ENCODE measurements at places on chromosomes 12 and 14. TPM values are rescaled to one million over a fixed set of nuclear protein-coding genes. Genes with fewer than 3 reads are reported as not detected.

- DNase-seq: no peak
Measured at GRCh38 chr14:29648045-29648444, 279.6 kb downstream of the PRKD1 start.

- DNase-seq: no peak
Measured at GRCh38 chr14:45699471-45699870, 446.5 kb upstream of the MIS18BP1 start.

The ZNF891 gene
- 1.1 TPM for total RNA-seq

- DNase-seq: no peak
Measured at GRCh38 chr14:45373877-45374276, 120.9 kb upstream of the MIS18BP1 start.

The MYRFL gene
- 0.35 TPM for total RNA-seq

DNA sequence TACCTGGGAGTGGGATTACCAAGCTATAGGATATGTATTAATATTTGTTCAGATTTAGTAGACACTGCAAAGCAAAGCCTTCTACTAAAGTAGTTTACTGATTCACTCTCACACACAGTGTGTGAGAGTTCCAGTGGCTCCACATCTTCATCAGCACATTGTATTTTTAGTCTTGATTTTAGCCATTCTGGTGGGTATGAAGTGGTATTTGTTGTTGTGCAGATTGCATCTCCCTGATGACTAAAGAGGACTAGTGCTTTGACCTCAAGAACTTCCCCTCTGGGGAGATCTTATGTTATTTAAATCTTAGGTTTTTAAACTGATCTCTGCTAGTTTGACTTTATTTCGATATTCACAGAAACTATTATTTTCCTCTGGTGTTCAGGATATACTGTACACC lies 479.7 kb upstream of the RGS6 start:
- DNase-seq: no peak

Measured in heart right ventricle (tissue), 16 donors.